ENCODE measurements at places on chromosomes 12 and 14.

DNA sequence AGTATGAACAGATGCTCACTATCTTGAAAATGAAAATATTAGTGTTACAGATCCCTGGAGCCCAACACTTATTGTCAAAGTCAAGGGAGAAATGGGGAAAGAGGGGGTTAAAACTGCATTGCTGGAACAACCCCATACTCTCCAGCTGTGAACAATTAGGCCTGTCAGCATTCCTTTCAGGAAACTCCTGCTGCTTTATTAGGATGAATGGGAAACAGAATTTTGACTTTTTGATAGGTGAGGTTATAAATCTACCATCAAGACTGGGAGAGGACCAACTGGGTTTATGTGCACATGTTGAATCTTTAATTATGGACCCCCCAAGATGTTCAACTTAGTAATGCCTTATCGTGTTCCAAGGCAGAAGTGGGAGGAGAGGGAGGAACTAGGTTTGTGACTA is 85.0 kb downstream of the TMTC1 start:
- DNase-seq, result no peak

DNA sequence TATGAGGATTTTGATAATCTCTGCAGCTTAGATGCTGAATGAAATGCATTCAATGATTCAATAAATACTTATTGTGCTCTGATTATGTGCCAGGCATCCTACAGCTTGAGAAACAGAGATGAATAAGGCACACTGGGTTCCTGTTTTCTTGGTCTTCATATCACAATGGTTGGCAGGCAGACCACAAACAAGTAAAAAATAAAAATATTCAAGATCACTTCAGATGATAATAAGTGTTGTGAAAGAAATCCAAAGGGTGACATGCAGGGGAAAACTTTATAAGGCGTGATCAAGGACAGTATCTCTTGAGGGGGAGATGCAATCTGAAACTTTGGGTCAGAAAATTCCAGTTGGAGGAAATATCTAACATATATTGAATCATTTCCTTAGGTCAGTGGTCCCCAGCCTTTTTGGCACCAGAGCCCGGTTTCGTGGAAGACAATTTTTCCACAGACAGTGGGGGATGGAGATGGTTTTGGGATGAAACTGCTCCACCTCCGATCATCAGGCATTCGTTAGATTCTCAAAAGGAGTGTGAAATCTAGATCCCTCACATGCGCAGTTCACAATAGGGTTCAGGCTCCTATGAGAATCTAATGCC is 73.7 kb upstream of the RAP1B start:
- DNase-seq, result no peak

DNA sequence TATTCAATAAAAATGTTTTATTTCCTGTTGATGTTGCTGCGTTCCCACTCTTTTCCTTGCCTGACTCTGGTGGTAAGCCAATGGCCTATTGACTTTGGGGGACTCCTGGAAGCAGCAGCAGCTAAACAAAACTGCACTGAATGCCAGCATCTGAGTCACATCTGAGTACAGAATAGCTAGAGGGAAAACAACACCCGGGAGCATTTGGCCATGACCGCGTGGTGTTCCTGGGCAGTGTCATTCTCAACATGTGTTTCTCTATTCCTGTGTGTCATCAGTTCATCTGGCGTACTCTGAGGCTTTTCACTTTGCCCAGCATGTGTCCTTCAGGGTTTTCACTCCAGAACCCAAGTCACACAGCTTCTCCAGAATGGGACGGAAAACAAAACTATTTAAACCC is 238.8 kb downstream of the PAWR start:
- peak; percentile 59 for DNase-seq

GRCh38 chr14:40269436-40269835 is 837.2 kb upstream of the FBXO33 start:
- DNase-seq, result no peak

DNA sequence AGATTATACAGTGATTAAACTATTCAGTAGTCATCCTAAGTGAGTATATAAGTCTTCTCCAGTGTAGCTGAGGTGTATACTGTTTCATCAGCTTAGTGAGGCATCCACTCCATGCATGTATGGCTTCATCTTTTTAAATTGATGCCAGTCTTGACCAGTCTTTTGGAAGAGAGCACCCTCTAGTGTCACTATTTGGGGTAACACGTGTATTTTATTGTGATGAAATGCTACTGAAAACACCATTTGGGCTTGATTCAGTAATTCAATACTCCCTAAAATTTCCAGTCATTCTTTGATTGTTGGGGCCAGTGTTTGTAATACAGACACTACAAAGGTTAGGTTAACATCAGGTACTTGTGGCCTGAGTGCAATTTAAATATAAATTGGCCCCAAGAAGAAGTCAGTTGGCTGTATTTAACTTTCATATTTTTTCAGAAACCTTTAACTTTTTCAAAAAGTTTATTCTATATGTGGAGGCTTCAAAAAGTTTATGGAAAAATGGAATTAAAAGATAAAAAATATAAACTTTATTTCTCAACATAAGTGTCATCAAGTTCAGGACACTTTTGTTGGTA is 35.3 kb downstream of the MIPOL1 start:
- DNase-seq, result no peak

- no peak for DNase-seq
Measured at GRCh38 chr12:68944296-68945076, 11.5 kb upstream of the CPM start.

DNA sequence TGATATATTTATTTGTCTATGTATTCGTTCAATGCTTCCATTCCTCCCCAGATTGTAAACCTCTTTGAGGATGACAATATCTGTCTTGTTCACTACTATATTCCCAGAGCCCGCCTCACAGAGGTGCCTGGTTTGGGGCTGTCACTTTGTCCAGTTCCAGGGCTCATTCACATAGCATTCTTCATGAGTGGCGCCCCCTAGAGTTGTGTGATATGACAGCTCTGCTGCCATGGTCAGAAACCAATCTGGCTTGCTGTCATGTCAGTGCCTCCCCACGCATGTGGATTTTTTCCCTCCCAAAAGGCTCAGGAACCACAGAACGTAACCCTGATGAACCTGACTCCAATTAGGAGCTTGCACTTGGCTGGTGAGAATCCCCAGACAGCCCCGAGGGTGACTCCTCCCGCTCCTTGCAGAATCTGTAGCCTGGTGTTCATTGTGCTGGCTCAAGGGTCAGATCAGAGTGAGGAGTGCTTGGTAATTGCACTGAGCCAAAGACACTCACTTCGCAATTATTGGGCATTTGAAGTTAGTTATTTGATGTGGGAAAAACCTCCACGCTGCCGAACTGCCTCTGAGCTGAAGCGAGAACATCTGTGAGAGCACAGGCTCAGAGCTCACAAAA is 145.5 kb downstream of the PTPN11 start:
- DNase-seq, result no peak

GRCh38 chr12:24741216-24741615 is 207.7 kb downstream of the BCAT1 start:
- no peak for DNase-seq

GRCh38 chr14:100832311-100832960 is 6.5 kb downstream of the MEG3 start:
- DNase-seq, result no peak

GRCh38 chr12:108253540-108253939 is 85.6 kb downstream of the CMKLR1 start:
- DNase-seq, result no peak

DNA sequence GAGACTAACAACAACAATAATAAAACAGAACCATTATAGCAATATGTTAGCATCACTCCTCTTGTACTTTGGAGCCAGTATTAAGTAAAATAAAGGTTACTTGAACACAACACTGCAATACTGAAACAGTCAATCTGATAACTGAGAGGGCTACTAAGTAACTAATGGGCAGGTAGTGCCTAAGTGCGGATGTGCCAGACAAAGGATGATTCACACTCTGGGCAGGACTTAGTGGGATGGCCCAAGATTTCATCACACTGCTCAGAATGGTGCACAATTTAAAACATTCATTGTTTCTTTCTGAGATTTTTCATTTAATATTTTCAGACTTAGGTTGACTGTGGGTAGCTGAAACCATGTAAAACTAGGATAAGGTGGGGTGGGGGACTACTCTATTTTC is 131.9 kb upstream of the CAND1 start:
- no peak for DNase-seq

- DNase-seq, result no peak
Measured at GRCh38 chr12:19572920-19573558, 133.7 kb downstream of the AEBP2 start.

DNA sequence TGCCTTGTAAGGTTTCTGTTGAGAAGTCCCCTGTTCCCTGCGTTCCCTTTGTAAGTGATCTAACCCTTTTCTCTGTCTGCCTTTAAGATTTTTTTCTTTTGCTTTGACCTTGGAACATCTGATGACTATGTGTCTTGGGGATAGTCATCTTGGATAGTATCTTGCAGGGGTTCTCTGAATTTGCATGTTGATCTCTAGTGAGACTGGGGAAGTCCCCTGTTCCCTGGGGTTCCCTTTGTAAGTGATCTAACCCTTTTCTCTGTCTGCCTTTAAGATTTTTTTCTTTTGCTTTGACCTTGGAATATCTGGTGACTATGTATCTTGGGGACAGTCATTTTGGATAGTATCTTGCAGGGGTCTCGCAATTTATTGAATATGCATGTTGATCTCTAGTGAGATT is 38.2 kb upstream of the TMX1 start:
- no peak for DNase-seq

- DNase-seq, result peak; percentile 14
Measured at GRCh38 chr14:58637391-58638230, at the start of gene DACT1. Gene DACT1, plus strand, starts transcription at chr14:58637962. Its CDS starts 241 bp downstream, at chr14:58638203.

GRCh38 chr14:59126714-59127436 is 61.6 kb upstream of the DAAM1 start:
- DNase-seq, result no peak

- no peak for DNase-seq
Measured at GRCh38 chr14:105046891-105047282, 18.3 kb downstream of the GPR132 start.

DNA sequence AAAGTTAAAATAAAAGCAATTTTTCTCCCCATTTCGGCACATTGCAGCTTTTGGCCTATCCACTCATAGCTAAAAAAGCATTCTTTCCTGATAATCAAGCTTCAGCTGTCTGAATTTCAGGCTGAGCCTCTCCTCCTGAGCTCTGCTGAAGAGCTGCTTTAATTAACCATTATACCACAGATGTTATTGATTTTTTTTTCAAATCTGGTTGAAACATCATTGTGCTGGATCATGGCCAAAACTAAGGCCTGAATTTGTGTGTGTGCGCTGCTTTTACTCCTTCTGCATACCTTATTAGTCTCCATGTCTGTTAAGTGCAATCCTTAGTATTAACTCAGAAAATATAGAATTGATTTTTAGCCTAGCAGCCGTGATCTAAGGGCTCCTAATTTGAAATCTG is 52.3 kb downstream of the MBIP start:
- no peak for DNase-seq

DNA sequence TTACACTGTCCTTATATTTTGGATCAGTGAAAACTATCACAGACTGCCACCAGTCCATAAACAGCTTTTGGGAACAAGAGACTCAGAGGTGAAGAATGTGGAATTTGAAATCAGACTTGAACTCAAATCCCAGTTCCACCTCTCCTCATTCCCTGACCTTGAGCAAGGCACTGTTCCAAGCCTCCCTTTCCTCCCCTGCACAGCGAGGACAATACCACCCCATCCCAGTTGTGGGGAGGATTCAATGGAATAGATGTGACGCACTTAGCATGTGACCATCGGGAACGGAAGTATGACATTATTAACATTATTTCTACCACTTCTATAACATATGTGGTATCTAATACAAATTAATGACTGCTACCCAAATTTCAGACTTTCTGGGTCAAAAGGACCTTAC is 63.5 kb downstream of the DPF3 start:
- DNase-seq, result no peak

DNA sequence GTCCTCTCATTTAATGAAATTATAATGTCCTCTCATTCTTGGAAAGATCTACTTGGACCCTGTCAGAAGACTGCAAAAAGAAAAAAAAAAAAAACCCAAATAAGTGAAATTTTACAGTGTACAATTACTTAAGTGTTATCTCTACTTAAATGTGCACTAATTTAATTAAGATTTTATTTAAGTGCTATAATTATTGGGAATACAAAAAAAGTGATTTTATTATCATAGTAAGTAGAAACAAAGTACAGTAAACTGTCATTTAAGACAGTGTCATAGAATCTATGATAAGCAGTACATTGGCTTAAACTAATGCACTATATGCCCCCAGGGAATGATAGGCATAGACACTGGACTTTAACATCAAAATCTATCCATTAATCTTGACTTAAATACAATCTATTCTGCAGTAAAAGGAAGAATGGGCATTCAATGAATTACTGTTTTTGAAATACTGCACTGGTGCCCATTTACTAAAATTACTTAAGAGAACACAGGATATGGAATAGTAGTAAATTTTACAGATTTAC is 23.3 kb downstream of the INSM2 start:
- no peak for DNase-seq

- no peak for DNase-seq
Measured at GRCh38 chr14:104913435-104913834, 11.2 kb upstream of the PLD4 start.

DNA sequence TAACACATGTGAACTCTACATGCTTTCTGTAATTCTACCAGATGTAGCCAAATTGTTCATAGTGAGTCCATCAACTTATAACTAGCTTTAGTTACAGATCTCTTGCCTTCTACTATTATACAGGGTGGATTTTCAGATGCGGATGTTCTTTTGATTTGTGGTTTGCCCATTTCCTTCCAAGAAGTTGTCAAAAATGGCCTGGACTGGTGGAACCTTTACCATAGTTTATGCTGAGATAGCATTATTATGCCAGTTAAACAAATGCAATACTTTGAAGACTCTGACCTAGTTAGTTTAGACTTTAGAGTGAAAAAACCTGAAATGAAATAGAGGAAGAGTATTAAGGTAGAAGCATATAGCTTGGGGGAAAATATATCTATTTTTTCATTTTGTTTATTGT is 27.4 kb upstream of the CFL2 start:
- no peak for DNase-seq

DNA sequence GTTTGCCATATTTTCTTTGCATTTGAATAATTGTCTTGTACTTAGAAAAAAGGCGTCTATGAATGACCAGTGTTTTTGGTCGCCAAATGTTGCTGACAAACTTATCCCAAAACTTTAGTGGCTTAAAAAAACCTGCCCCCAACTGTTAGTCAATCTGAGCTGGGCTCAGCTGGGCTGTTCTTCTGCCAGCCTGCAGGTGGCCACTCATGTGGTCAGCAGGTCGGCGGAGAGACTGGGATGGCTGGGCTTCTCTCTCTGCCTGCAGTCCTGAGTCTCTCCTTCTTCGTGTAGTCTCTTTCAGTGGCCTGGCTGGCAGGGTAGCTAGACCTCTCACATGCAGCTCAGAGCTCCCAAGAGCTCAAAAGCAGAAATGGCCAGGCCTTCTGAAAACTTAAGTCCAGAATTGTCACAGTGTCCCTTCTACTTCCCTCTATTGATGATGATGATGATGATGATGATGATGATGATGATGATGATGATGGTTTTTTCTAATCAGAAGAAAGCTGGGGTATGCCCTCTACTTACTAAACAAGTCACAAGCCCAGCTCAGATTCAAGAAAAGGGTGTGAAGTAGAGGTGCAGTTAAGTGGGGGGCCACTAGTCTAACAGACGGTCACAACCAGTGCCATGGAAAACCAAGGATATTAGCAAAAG is 87.9 kb downstream of the PTPN11 start:
- DNase-seq, result no peak

GRCh38 chr12:69275471-69275891 is 36.1 kb downstream of the CPSF6 start:
- no peak for DNase-seq

All from thoracic aorta (tissue), 2 donors.